ENCODE measurements at places on chromosomes 7 and 10.

- DNase-seq = no peak
Observed at GRCh38 chr7:98229991-98230745, 18.9 kb downstream of the BHLHA15 start.

GRCh38 chr10:111103196-111103840 is 26.5 kb downstream of the ADRA2A start:
- no peak for DNase-seq

- no peak for DNase-seq
Observed at GRCh38 chr7:119561751-119562150, 711.2 kb upstream of the KCND2 start.

GRCh38 chr10:1874533-1874932 is 137.2 kb upstream of the ADARB2 start:
- no peak for DNase-seq

GRCh38 chr7:33748793-33749192 is 156.5 kb upstream of the BMPER start:
- DNase-seq = no peak

DNA sequence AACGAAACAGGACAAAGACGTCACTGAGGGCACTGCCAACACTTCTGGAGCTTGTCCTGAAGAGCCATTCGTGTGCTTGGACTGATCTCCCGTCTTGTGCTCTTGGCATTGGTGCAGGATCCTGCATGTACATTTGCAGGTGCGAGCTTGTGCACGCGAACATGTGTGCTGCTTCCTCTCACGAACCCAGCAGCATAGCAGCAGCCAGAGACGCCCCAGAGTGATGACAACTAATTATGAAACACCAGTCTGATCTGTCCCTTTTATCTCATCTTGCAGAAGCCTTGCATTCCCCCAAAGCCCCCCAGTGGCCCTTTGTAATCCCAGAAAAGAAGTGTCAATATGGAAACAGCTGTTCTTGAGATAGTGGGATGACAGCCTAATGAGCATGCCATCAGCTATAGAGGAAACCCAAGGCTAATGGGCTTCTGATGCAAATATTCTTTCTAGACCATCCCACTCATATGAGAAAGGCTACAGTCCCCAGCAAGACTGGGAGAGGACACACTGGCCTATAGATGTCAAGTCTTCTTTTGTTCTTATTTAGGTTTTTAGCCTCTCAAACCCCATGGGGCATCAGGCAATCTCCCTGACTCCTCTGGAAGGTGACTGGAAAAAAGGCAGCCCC is 310.6 kb downstream of the FRMD4A start:
- no peak for DNase-seq

- no peak for DNase-seq
Observed at GRCh38 chr10:100081075-100082001, at the start of gene CPN1. Gene CPN1 (minus strand): TSS chr10:100081869. CDS start chr10:100081625, 244 bp downstream.

GRCh38 chr7:44748948-44749731 is 493 bp downstream of the ZMIZ2 start:
- DNase-seq = peak; percentile 19
